ENCODE measurements at places on chromosomes 5 and 9.

- no peak for DNase-seq
Measured at GRCh38 chr9:86324308-86324707, 29.9 kb downstream of the TUT7 start.

DNA sequence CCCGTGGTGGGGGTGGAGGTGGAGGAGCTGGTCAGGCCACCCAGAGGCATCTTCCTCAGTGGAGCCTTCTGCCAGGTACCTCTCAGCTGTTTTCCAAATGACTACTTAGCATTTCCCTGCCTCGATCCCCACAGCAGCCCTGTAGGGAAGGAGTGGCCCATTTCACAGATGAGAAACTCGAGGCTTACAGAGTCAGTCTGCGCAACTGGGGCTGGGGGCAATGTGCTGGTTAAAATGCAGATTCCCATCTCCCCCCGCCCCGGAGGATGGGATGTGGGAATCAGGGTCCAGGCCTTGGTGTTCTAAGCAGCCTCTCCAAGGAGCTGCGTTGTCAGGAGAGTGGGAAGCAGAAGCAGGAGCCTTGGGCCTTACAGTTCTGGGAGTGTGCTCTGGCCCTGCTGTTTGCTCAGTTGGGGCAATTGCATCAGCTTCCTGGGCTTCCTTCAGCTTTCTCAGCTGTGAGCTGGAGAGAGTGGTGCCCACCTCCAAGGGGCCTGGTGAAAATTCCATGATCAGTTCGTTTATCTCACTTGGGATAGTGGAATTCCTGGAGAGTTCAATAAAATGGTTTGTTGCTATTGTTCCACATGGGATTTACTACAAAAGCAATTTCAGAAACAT is 19.4 kb downstream of the ERGIC1 start:
- no peak for DNase-seq

GRCh38 chr5:60677850-60678664 is 21.9 kb downstream of the DEPDC1B start:
- no peak for DNase-seq

- DNase-seq = no peak
Measured at GRCh38 chr5:80125022-80125961, 90.1 kb downstream of the THBS4 start.

GRCh38 chr5:1745123-1745795 is 54.4 kb downstream of the MRPL36 start:
- no peak for DNase-seq

GRCh38 chr5:143824851-143825720 is 13.1 kb downstream of the HMHB1 start:
- DNase-seq = peak; percentile 66

DNA sequence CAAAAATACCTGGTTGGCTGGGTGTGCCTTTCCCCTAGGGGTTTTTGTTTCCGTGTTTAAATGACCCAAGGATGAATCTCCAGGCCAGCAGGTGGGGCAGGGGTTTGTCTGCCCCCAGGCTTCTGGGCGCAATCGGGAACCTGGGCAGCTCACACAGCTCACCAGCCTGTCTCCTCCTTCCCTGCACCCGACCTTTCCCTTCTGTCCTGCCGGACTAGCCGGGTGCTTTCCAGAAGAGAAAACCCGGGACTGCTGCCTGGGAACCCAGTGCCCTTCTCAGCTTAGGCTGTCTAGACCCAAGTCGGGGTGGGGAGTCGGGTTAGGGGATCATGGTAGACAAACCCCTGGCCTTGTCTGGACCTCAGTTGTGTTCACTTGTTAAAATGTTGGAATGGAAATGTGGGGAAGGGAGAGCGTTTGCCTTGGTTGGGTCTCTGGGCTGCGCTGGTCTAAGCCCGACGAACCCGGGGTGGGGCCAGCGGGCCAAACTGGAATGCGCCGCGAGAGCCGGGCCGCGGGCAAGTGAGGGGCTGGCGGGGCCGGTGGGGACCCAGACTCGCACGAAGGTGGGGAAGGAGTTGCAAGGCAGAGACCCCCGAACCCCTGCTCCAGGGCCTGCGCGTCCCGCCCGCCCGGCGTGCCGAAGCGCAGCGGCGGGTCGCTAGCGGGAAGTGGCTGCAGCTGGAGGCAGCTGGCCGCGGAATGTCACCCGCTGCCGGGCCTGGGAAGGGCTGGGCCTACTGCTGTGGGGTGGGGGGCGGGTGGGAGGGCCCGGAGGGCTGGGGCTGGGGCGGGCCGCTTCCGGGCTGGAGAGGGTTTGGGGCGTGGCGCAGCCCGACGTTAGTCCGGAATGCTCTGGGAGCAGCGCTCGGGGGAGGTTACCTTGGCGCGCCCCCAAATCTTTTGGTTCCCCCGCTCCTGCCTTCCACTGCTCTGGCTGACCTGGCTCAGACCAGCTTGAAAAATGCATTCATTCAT is 84.6 kb downstream of the DAB2IP start:
- DNase-seq = no peak

GRCh38 chr5:126998201-126998631 is 32.1 kb downstream of the MARCHF3 start:
- DNase-seq = no peak

GRCh38 chr5:14728459-14728938 is 64.0 kb downstream of the OTULIN start:
- peak; percentile 82 for DNase-seq

DNA sequence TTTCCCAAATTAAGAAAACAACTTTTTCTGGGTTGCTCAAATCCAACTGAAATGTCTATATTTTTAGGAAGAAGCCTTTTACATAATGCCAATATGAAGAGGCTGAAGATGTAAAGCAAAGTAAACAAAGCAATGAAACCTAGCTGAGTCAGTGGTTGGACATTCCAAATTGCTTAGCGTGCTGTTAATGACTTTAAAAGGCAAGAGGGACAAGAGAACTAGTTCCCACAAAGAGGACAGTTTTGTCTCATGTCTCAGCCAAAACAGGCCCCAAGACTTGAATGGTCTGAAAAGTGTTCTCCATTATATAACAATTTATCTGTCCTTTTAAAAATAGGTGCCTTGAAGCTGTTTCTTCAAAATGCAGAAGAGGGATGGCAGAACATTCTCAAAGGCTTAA is 407.0 kb downstream of the ENC1 start:
- no peak for DNase-seq

DNA sequence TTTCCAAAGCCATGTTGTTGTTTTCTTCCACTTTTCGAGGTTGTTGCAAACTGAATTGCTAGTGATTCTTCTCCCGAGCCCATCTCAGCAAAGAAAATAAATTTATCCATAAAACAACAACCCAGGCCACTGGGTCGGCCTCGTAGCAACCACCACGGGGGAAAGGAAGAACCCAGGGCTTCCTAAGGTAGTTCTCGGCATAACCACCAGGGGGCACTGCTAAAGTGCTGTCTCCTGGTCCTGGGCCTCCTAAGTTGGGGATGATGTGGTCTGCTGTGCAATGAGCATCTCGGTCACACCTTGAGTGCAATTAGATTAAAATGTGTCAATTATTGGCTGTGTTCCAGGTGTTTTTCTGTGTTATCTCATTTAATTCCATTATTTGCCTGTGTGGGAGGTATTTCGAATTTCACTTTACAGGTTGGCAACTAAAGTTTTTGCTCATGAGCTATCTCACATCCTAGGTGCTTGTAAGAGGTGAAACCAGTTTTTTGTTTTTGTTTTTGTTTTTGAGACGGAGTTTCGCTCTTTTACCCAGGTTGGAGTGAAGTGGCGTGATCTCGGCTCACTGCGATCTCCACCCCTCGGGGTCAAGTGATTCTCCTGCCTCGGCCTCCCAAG is 102.8 kb upstream of the DAP start:
- DNase-seq = peak; percentile 66

GRCh38 chr9:33017283-33018041 is 7.6 kb upstream of the DNAJA1 start:
- DNase-seq = no peak

All from HuH-7 (cell line).